Heart left ventricle (tissue), 16 donors: ENCODE measurements at places on chromosomes 6 and 20. TPM values are rescaled to one million over a fixed set of nuclear protein-coding genes. Genes with fewer than 3 reads are reported as not detected.

- DNase-seq = no peak
Observed at GRCh38 chr6:46909371-46909770, 12.4 kb downstream of the ADGRF5 start.

GRCh38 chr6:135054226-135054568 lies 425 bp downstream of the HBS1L start:
- DNase-seq = no peak

Gene OVOL2
- total RNA-seq = not detected

DNA sequence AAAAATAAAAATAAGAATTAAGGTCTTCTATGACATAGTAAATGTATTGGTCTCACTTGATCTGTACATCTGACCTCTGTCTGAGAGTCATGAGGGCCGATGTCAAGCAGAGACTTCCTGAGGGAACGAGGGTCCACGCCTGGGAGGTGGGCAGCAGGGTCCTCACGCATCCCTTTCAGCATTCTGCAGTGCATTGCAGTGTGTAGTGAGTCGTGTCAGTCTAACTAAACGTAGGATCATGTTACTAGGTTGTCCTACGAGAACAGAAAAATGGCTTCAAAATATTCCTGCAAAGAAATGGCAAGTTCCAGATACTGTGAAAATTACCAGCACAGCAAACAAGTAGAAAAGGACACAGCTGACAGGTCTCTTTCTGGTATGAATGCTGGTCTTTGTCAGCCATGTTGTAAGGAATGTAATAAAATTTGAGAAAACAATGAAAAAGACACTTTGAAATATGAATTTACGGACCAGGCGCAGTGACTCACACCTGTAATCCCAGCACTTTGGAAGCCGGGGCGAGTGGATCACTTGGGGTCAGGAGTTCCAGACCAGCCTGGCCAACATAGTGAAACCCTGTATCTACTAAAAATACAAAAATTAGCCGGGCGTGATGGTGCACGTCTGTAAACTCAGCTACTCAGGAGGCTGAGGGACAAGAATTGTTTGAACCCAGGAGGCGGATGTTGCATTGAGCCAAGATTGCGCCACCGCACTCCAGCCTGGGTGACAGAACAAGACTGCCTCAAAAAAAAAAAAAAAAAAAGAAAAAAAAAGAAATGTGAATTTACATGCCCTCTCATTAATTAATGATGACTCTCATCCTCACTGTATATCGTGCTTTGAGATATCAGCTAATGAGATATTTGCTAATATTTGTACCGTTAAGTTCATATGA lies 2.4 kb upstream of the AHCY start:
- DNase-seq = no peak

DNA sequence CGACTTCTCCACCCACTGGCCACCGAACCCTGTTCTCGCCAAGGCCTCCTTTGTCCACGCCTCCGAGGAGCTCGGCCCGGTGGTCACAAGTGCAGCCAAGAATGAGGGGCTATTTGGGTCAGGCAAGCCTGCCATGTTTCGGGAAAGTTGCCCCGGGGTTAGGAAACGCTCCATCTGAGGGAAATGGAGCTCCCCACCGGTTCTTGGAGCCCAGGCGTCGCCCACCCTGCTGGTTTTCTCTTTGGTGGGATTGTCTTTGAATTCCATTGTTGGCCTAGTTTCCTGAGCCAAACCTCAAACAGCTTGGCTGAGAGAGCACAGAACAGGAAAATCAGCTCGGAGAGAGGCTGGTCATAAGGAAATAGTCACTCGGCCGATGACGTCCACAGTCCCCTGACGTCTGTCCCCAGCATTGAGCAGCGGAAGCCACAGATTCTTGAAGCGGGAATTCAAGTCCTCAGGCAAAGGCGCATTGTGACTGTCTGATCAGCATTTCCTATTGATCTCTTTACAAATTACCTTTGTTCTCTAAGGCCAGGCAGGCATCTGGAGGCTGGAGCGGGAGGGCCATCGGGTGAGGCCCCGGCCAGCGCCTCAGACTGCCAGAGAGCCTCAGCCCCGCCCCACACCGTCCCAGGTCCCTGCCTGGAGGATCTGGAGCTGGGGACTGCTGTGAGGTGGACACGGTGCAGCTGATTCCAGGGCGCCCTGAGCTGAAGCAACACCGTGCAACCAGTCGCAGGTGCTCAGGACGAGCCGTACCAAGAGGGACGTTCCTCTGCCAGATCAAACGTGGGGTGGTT lies 138.6 kb downstream of the DLL1 start:
- DNase-seq = peak; percentile 84

GRCh38 chr6:130368576-130368975 lies 2.8 kb downstream of the TMEM200A start:
- no peak for DNase-seq

- no peak for DNase-seq
Observed at GRCh38 chr6:43376551-43376981, 7.1 kb upstream of the ZNF318 start.

Gene UBE2C
- not detected for total RNA-seq

Gene SCAND1
- total RNA-seq = 102 TPM

DNA sequence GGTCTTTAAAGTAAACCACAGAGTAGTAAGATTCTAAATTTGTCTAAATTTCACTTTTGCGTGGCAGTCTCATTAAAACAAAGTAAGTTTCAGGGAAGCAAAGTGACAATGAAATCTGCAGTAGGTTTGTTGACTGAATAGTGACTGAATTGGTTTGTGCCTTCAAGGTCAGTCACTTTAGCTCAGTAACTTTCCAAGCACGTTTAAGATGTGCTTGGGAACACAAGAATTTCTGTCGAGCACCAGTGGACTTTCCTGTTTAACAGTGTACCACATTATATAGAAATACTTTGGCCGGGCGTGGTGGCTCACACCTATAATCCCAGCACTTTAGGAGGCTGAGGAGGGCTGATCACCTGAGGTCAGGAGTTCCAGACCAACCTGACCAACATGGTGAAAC lies 1.7 kb upstream of the CD24 start:
- DNase-seq = no peak

DNA sequence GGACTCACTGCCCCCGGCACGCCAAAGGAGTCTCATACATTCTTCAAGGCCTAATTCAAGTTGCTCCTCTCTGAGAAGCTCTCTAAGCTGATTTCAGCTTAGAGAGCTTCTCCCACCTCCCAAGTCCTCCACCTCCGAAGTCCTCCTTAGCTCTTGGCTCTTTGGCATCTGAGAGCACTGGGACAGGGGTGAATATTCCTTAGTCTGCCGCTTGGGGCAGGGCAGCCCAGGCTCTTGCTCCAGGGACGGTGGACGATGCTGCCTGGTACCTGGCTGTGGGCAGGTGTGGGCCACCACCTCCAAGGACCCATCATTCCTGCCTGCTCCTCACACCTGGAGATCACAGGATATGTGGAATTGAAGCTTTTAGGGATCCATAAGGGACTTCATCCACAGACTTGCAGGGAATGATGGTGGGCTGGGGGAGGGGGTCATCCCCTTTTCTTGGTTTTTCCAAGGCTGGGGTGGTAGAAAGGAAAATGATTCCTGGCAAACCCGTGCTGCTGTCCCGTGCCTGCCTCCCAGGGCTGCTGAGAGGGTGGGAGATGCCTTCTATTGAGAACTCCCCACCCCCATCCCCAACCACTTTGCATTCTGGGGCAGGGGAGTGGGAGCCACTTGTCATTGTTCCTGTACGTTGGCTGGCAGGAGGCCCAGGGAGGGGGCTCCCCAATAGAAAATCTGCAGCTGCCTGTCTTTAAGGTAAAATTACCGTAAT lies 57.4 kb downstream of the ARHGAP40 start:
- DNase-seq = no peak

- no peak for DNase-seq
Observed at GRCh38 chr20:58557733-58558342, 42.6 kb upstream of the APCDD1L start.

Gene PABPC1L
- 1.1 TPM for total RNA-seq

GRCh38 chr6:34709386-34709785 lies 12.8 kb upstream of the ILRUN start:
- peak; percentile 81 for DNase-seq

GRCh38 chr20:18289306-18289705 lies 979 bp downstream of the ZNF133 start:
- DNase-seq = no peak

Gene HTR1E
- total RNA-seq = not detected

- no peak for DNase-seq
Observed at GRCh38 chr6:8837343-8837742, 402.0 kb upstream of the SLC35B3 start.

DNA sequence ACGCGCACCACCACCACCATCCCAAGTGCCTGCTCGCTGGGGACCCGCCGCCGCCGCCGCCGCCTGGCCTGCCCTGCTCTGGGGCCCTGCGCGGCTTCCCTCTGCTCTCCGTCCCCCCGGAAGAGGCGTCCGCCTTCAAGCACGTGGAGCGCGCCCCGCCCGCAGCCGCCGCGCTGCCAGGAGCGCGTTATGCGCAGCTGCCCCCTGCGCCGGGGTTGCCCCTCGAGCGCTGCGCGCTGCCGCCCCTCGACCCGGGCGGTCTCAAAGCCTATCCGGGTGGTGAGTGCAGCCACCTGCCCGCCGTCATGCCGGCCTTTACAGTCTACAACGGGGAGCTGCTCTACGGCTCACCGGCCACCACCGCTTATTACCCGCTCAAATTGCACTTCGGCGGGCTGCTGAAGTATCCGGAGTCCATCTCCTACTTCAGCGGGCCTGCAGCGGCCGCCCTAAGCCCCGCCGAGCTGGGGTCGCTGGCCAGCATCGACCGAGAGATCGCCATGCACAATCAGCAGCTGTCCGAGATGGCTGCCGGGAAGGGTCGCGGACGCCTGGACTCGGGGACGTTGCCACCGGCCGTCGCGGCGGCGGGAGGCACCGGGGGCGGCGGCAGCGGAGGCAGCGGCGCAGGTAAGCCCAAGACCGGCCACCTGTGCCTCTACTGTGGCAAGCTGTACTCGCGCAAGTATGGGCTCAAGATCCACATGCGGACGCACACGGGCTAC lies 7.2 kb downstream of the PRDM13 start:
- DNase-seq = no peak

- DNase-seq = peak; percentile 15
Observed at GRCh38 chr6:167759206-167759605, 67.5 kb upstream of the AFDN start.

Gene GSTA2
- not detected for total RNA-seq

DNA sequence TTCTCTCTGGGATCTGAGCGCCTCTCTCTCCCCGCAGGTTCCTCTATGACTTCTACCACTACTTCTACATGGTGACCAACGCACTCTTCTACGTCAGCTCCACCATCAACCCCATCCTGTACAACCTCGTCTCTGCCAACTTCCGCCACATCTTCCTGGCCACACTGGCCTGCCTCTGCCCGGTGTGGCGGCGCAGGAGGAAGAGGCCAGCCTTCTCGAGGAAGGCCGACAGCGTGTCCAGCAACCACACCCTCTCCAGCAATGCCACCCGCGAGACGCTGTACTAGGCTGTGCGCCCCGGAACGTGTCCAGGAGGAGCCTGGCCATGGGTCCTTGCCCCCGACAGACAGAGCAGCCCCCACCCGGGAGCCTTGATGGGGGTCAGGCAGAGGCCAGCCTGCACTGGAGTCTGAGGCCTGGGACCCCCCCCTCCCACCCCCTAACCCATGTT lies 36.3 kb upstream of the MRGBP start:
- peak; percentile 50 for DNase-seq

DNA sequence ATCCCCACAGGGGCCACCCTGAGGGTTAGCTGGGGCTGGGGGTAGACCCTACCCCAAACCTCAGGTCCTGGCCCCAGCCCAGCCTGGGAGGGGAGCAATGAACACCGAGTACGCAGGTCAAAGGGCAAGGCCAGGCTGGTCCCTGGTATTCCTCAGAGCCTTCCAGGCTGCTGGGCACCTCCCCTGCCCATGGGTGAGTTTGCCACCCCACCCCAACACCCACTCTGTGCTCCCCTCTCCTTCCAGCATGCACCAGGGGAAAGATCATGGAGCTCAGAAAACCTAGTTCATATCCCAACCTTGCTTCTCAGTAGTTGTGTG lies 103.9 kb upstream of the FOXP4 start:
- no peak for DNase-seq

- no peak for DNase-seq
Observed at GRCh38 chr6:42522942-42523814, 40.7 kb upstream of the UBR2 start.

Gene MLN
- total RNA-seq = not detected

- DNase-seq = no peak
Observed at GRCh38 chr6:80005406-80005805, 957 bp downstream of the TTK start.

DNA sequence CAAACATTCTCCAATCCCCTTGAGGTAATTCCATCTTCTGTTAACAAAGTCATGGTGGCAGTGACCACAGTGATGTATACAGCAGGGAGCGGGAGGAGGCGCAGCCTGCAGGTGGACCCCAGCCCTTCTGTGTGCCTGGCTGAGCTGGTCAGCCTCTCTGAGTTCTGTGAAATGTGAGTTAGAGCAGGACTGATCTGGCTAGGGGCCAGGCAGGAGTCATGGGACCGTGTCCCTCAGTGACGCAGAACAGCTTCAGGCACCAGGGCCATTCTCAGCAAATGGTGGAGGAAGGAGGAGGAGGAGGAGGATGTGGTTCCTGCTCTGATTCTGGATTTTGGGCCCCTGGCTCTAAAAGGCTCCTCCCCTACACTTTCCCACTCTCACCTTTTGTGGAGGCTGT lies 6.9 kb downstream of the PHACTR3 start:
- no peak for DNase-seq

Gene NAPB
- 2.8 TPM for total RNA-seq

GRCh38 chr20:13229538-13229937 lies 8.5 kb downstream of the ISM1 start:
- DNase-seq = no peak

Gene OTOR
- total RNA-seq = not detected

DNA sequence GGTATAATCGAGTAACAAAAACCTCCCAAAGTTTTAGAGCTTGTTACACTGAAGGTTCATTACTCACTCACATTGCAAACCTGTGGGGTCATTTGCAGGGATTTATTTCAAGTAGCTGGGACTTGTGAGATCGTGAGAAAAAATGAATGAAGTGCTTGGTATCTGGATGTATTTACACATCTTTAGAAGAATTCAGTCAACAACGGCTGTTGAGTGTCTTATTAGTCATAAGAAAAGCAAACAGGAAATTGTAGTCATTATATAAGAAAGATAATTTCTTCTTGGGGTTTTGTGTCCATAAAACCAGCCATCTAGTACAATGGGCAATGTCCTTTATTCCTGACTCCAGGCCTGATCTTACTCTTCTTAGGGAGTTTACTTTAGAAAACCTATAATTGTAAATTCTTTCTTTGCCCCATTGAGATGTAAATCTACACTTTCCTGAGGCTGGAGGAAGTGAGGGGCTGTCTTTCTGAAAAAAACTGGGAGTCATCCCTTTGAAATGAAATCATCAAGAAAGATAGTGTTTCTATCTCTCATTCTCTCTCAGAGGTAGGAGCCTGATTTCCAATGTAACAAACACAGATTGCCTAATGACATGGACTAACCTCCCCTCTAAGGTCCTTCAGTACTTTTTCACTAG lies 202.5 kb upstream of the ASCC3 start:
- no peak for DNase-seq

- DNase-seq = no peak
Observed at GRCh38 chr20:35215066-35215956, 11.2 kb upstream of the MMP24 start.

Gene NFKBIE
- 5.3 TPM for total RNA-seq

Gene SYCP2
- 1.7 TPM for total RNA-seq

Gene HAO1
- total RNA-seq = not detected
